ENCODE measurements at places on chromosomes 3 and 15. TPM values are rescaled to one million over a fixed set of nuclear protein-coding genes. Genes with fewer than 3 reads are reported as not detected.

SLC28A1 gene
- 0.32 TPM for total RNA-seq

CX3CR1 gene
- total RNA-seq, result 0.21 TPM

GP9 gene
- not detected for total RNA-seq

DNA sequence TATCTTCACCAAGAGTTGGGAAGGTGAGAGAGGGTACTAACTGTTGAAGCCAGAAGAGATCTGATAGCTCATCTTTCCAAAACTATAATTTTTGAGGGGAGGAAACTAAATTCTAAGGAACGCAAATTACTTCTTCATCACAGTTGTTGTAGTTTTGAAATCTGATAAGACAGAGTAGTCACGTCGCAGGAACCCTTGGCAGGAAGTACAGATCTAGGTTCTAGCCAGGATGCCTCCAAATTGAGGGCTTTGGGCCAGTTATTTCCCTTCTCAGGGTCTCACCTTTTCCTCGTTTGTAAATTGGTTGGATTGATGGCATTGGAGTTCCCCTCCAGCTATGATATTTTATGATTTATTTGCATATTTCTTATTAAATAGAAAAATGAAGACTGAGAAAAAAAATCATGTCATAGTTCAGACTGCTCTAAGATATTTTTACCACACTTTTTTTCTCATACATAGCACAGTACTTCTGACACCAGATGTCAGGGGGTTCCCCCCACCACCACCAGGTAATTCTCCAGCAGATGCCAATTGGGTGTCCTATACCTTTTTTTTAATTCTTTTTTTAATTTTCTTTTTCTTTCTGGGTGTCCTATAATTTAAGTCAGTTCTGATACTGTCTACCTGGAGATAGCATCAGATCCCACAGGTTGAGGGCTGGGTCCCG, 32.3 kb upstream of the APH1B start:
- no peak for DNase-seq
- peaks cover 3% of the 10 kb centered on the region for H3K4me1 ChIP-seq
- H3K27me3 ChIP-seq, result no peaks in the 10 kb centered on the region

DNA sequence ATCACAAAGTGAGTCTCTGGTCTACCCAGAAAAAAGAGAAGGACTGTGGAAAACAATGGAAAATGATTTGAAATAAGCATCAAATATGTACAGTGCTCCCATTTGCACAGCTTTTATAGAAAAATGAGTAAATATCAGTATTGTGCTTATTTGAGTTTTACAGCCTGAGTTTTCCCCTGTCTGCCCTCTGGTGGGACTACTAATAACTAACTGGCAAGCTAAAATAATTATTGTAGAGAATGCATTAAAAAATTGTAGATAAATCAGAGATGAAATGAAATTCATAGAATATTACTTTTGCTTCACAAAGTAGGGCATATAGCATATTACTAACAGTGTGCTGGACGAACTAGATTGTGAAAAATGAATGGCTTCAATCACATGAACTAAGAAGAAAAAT, 287.1 kb downstream of the NAALADL2 start:
- H3K27me3 ChIP-seq, result no peaks in the 10 kb centered on the region
- no peak overlapping the region for H3K27ac ChIP-seq
- H3K4me1 ChIP-seq, result no peaks in the 10 kb centered on the region

DNA sequence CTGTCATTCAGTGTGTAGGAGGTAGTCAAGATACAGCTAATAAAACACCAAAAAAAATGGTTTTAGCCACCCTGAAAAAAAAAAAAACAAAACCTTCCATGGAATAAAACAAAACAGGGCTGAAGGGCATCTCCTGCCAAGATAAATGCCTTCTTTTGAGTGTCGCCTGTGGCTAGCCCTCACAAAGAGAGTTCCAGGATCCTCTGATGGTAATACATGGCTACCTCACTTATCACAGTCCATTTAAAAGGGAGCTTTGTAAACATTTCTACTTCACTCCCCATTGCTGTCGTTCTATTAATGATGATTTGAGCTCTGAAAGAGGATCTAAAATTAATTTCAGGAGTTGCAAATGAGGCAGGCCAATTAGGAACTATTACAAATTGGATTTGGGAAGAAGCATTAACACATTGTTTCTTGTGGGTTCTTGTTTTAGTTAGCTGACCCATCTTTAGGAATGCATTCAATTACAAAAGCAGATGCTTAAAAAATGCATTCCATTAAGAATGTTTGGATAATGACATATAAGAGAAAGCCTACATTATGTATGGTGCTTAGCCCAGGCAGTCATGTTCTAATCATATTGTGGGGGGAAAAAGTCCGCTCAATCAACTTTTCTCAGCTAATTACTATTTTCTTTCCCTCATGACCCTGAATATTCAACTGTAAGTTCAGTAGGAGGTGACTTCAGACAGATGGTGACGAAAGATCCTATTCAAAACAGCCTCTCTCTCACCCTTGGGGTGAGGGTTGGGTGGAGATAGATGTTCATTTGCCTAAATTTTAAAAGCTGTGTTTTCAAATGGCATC, 255.1 kb upstream of the WNT5A start:
- H3K4me3 ChIP-seq, result no peak overlapping the region
- no peak overlapping the region for H3K27ac ChIP-seq
- no peaks in the 10 kb centered on the region for H3K36me3 ChIP-seq
- no peaks in the 10 kb centered on the region for H3K27me3 ChIP-seq
- DNase-seq, result no peak
- no peaks in the 10 kb centered on the region for H3K4me1 ChIP-seq

DNA sequence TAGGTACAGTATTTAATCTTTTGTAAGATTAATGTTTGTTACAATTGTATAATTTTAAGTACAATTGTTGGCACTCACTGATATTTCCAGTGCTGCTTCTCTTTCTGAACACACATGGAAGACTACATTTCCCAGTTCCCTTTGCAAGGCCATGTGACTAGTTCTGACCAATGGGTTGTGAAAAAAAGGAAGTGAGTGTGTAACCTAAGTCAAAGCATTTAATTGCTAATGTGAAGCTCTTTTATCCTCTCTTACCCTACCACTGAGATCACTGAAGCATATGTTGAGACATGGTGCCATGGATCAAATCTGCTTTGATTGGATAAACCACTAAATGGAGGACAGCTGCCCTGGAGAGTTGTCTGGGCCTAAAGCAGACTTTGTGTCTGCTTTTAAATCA, 83.9 kb upstream of the PLXND1 start:
- H3K27ac ChIP-seq, result no peak overlapping the region
- H3K27me3 ChIP-seq, result no peaks in the 10 kb centered on the region
- no peak overlapping the region for H3K4me3 ChIP-seq
- DNase-seq, result no peak

GRCh38 chr3:134904241-134904771, 109.2 kb downstream of the EPHB1 start:
- H3K36me3 ChIP-seq, result no peaks in the 10 kb centered on the region
- no peaks in the 10 kb centered on the region for H3K4me1 ChIP-seq
- no peak overlapping the region for H3K27ac ChIP-seq
- no peaks in the 10 kb centered on the region for H3K27me3 ChIP-seq
- H3K4me3 ChIP-seq, result no peak overlapping the region

- no peak overlapping the region for H3K4me3 ChIP-seq
- H3K27me3 ChIP-seq, result no peaks in the 10 kb centered on the region
- H3K36me3 ChIP-seq, result no peaks in the 10 kb centered on the region
- H3K4me1 ChIP-seq, result no peaks in the 10 kb centered on the region
- no peak overlapping the region for H3K27ac ChIP-seq
Observed at GRCh38 chr3:185729337-185730055, 95.3 kb downstream of the IGF2BP2 start.

- peaks cover 18% of the 10 kb centered on the region for H3K36me3 ChIP-seq
- no peaks in the 10 kb centered on the region for H3K4me1 ChIP-seq
- H3K27me3 ChIP-seq, result no peaks in the 10 kb centered on the region
- no peak overlapping the region for H3K4me3 ChIP-seq
- no peak overlapping the region for H3K27ac ChIP-seq
Observed at GRCh38 chr15:82798531-82799166, 7.2 kb downstream of the FSD2 start.

DNA sequence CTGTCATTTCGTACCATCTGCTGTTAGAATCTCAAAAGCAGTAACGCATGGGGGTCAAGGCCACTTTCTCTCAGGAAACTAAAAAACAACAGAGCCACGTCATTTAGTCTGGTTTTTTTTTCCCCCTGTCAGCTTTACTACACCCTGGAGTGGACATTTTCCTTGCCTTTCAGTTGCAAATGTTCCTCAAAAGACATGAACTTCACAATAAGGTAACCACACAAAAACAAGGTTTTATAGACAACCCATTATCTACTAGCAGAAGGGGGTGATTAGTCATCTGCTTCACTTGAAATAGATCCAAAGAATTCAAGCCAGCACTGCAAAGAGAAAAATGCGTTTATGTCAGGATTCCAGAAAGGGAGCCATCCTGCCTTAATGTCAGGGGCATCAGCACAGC, 171.8 kb upstream of the CDIN1 start:
- no peak overlapping the region for H3K27ac ChIP-seq
- no peaks in the 10 kb centered on the region for H3K36me3 ChIP-seq
- H3K27me3 ChIP-seq, result no peaks in the 10 kb centered on the region

DNA sequence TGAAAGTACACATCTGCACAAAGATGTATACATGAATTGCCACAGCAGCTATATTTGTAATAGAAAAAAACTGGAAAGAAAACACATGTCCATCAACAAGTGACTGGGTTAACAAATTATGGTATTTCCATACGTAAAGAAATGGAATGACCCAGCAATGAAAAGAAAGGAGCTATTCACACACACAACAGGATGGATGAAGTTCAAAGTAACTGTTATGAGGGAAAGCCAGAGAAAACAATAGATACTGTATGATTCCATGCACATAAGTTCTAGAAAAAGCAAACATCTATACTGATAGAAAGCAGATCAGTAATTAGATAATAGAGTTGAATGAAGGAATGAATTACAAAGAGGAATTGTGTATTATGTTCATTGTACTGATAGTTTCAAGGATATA, 152.0 kb downstream of the SCAPER start:
- no peak overlapping the region for H3K27ac ChIP-seq
- peaks cover 10% of the 10 kb centered on the region for H3K36me3 ChIP-seq
- no peaks in the 10 kb centered on the region for H3K27me3 ChIP-seq
- no peaks in the 10 kb centered on the region for H3K4me1 ChIP-seq
- DNase-seq, result no peak

- H3K27ac ChIP-seq, result no peak overlapping the region
- no peaks in the 10 kb centered on the region for H3K4me1 ChIP-seq
- DNase-seq, result no peak
- H3K36me3 ChIP-seq, result no peaks in the 10 kb centered on the region
- no peak overlapping the region for H3K4me3 ChIP-seq
Observed at GRCh38 chr3:94453864-94454263, 391.0 kb downstream of the NSUN3 start.

DNA sequence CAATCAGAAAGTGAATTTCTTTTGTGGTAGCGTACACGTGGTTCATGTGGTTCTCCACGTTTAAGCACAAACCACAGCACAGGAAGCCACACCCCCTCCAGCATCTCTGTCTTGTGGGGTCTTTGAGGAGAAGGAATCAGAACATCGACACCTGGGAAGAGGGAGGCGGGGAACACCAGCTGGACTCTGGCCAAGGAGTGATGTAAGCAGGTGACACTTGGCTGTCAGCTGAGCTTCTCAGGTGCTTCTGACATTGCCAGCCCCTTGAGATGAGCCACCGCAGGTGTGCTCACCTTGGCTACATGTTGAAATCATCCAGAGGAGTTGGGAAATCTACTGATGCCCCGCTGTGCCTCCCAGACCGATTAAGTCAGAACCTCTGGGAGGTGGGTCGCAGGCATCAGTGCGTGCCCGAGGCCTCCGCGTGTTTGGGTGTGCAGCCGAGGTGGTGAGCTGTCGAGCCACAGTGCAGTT, 85.0 kb downstream of the FAM81A start:
- H3K27me3 ChIP-seq, result no peaks in the 10 kb centered on the region
- no peak overlapping the region for H3K4me3 ChIP-seq
- H3K36me3 ChIP-seq, result no peaks in the 10 kb centered on the region
- H3K27ac ChIP-seq, result no peak overlapping the region
- no peaks in the 10 kb centered on the region for H3K4me1 ChIP-seq

DNA sequence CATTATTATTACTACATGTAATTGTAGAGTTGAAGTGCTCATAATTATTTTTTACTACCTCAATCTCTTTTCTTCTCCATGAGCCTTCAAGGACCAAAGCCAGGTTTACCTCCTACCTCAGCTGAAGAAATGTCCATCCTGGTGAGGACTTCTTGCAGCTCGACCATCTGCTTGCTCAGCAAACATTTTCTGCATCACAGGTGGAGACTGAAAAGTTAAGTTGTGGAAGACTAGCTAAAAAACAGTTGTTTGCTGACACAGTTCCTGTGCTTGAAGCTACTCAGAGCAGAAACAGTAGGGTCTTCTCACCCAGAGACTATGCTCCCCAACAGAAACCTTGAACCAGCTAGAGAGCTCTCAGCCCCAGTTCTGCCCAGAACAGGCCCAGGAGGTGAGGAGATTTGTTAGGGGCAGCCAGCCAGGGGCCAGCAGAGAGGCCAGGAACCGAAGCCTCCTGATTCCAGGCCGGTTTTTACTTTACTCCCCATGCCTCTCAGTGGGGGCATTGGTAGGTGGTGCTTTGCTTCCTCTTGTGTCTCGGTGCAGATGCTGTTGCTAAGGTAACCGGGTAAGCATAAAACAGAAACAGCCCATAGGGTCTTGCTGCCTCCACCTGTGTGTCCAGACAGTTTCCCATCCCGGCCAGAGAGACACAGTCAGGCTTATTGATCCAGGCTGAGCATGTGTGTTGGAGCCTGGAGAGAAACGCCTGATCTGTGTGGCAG, 54.9 kb downstream of the CCNL1 start:
- no peak overlapping the region for H3K27ac ChIP-seq
- H3K27me3 ChIP-seq, result no peaks in the 10 kb centered on the region
- no peak for DNase-seq
- H3K4me1 ChIP-seq, result no peaks in the 10 kb centered on the region
- no peak overlapping the region for H3K4me3 ChIP-seq
- H3K36me3 ChIP-seq, result no peaks in the 10 kb centered on the region

- H3K27me3 ChIP-seq, result no peaks in the 10 kb centered on the region
- no peak overlapping the region for H3K27ac ChIP-seq
- H3K4me1 ChIP-seq, result no peaks in the 10 kb centered on the region
- H3K4me3 ChIP-seq, result no peak overlapping the region
- H3K36me3 ChIP-seq, result no peaks in the 10 kb centered on the region
Observed at GRCh38 chr3:118128886-118129285, 905.8 kb downstream of the IGSF11 start.
